ENCODE measurements at places on chromosomes 7 and 10.

GRCh38 chr10:103890194-103890658 lies 27.8 kb downstream of the STN1 start:
- no peak for DNase-seq

- no peak for DNase-seq
Observed at GRCh38 chr10:18185621-18186020, 45.4 kb downstream of the CACNB2 start.

GRCh38 chr7:155818820-155819168 lies 6.5 kb upstream of the SHH start:
- no peak for DNase-seq

DNA sequence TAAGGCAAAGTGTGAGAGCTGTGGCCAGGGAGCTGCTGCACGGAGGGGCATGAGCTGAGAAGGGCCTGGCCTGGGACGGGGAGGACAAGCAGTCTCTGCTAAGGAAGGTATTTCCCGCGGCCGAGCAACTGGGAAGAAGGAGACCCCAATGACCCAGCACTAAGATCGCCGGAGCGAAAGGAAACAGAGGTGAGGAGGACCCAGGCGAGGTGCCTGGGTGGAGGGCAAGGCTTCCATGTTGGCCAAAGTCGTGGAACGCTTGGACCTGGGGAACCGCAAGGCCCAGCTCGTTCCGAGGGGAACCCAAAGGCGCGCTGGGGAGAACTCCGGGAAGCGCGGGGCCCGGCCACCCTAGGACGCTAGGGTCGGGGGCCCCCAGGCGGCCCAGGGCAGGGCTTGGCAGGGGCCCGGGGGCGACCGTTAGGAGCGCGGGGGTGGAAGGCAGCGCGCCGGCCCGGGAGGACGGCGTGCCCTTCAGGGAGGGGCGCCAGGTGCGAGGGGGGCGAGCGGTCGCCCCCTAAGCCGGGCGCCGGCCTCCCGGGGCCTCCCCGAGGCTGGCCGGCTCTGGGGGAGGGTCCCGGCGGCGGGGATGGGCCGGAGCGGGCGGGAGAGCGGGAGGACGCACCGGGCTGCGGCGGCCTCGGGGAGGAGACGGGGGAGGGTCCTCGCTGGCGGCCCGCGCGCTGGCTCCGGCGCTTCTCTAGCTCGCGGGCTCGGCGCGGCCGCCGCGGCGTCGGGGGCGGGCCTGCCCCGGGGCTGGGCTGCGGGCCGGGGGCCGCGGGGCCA lies 545 bp downstream of the GIGYF1 start:
- no peak for DNase-seq

DNA sequence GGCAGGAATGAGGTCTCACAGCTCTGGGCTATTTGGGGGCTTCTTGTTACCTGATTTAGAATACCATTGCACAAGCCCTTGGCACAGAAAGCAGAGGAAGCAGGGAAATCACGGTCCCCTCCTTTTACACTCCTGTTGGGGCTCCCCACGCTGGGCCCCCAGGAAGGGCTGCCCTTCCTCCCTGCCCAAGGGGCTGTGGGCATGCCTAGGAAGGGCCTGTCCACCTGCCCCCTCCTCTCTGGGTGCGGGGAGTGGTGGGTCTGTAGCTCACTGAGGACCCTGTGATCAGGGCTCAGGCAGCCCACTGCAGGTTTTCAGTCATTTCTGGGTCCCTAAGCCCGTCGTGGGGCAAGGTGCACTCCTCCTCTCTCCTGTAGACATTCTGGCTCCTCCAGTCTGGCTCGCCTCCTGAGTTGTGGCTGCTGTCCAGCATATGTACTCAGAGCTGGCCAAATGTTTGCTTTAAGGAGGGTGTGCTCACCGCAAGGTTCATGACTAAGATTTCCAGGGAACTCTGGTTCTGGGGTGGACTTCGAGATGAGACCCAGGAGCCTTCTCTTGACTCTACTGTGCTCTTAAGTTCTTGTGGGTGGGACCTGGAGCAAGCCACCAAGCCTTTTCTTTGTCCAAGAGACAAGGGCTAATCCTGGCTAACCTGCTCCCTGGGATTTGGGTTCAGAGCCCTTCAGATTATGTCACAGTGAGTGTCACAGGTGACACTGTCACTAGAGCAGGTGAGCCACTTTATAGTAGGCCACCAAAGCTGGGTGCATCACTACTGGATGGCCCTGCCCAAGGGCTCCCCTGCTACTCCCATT lies 56.0 kb downstream of the TACR2 start:
- DNase-seq, result no peak

DNA sequence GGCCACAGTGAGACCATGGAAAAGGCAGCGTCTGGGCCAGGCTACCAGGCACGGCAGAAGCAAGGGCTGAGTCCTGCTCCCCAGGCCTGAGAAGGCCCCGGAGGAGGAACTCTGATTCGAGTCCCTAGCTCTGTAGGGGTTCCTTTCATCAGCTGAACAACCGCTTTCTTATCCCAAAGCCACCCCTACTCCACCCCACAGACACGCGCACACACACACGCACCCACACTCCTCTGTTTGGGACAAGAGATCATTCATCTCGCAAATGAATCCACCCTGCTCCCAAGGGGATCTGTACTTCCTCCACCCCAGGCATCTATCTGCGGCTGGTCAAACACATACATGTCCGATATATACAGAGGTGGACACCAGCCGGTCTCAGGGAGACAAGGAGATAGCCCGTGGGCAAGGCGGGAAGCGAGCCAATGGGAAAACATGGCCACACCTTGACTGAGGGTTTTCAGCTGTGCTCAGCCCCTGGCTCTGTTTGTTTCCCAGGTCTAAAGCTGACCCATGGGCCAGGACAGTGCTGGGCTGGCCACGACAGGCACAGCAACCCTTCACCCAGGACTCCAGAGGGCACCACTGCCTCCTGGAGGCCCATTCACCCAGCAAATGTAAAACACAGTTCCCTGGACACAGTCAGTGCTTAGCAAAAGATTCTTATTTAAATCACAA lies 7.3 kb downstream of the ZCCHC24 start:
- no peak for DNase-seq

GRCh38 chr7:135942614-135943013 lies 34.5 kb downstream of the MTPN start:
- no peak for DNase-seq

GRCh38 chr10:78774999-78775711 lies 293.6 kb upstream of the ZMIZ1 start:
- DNase-seq, result no peak

DNA sequence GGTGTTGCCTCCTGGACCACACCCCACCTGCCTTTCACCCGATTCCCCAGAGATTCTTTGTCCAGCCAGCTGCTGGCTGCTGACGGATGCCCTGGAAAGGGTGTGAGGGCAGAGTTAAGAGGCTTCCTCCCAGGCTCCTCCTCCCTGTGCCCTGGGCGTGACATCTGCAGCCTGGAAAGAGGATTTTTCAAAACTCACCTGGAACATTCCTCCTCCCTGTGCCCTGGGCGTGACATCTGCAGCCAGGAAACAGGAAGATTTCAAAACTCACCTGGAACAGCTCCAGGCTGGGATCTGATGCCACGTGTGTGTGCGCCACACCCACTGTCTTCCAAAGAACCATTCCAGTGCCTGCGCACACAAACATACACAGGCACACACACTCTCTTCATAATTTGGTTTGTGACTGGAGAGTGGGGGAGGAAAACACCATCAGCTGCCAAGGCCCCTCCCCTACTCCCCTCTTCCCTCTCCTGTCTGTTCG lies 5.2 kb downstream of the MARVELD1 start:
- DNase-seq, result no peak

DNA sequence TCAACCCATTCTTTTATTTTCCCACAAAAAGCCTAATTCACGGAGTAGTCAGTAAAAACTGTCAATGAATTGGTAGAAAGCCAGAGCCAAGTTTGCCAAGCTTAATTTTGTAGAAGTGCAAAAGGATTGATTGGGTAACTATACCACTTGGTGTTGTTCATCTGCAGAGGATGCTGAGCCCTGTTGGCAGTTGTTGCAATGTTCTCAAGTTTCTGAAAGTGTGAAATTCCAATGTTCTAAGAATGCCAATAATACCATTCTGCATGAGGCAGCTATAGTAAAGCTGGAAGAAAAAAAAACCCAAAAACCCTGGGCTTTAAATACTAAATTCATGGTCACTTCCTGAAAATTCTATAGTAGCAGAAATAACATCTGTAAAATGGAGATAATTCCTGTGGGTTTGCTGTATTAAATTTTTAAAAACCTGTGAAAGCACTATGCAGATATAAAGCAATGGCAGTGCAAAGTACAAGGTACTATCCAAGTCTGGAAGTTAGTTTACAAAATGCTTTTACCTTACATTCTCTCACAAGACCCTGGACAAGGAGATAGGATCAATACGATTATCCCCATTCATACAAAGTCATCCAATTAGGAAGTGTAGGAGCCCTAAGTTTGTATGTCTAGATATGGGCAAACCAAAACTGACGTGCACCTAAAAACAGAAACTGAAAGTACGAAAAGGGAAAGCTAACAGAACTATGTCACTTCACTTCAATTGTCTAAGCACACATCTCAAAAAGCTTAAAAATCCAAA lies 6.0 kb upstream of the PON1 start:
- peak; percentile 44 for DNase-seq

GRCh38 chr7:77428777-77429231 lies 12.7 kb upstream of the GSAP start:
- peak; percentile 31 for DNase-seq

GRCh38 chr7:47354071-47354470 lies 227.8 kb downstream of the TNS3 start:
- DNase-seq, result no peak

GRCh38 chr10:26721561-26721960 lies 24.1 kb downstream of the PDSS1 start:
- DNase-seq, result peak; percentile 65

DNA sequence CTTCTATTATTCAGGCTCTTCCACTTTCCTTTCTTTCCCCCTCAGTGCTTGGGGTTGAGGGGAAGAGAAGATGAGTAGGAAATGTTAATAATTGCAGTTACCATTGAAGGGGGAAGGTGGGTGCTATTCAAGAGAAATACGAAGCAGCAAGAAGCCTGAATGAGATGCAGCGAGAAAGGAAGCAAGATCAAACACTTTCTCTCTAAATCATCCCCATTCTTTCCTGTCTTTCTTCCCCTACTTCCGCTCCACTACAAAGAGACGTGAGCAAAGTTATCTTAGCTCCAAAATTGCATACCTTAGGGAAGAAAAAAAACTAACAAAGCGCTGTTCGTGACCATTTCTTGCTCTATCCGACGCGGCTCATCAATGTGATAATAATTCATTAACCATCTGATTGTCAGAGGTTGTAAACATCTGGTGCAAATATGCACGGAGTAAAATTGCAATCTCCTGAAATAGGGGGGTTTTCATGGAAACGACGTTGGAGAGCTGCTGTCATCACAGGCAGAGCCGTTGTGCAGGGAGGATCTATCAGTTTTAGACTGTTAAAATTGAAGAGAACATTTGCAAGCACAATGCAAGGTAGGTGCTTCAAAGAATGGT lies 15.2 kb upstream of the PARD3 start:
- no peak for DNase-seq

- DNase-seq, result no peak
Observed at GRCh38 chr7:90965211-90965610, 299.0 kb upstream of the FZD1 start.

- no peak for DNase-seq
Observed at GRCh38 chr7:148722340-148723165, 23.9 kb downstream of the CUL1 start.

DNA sequence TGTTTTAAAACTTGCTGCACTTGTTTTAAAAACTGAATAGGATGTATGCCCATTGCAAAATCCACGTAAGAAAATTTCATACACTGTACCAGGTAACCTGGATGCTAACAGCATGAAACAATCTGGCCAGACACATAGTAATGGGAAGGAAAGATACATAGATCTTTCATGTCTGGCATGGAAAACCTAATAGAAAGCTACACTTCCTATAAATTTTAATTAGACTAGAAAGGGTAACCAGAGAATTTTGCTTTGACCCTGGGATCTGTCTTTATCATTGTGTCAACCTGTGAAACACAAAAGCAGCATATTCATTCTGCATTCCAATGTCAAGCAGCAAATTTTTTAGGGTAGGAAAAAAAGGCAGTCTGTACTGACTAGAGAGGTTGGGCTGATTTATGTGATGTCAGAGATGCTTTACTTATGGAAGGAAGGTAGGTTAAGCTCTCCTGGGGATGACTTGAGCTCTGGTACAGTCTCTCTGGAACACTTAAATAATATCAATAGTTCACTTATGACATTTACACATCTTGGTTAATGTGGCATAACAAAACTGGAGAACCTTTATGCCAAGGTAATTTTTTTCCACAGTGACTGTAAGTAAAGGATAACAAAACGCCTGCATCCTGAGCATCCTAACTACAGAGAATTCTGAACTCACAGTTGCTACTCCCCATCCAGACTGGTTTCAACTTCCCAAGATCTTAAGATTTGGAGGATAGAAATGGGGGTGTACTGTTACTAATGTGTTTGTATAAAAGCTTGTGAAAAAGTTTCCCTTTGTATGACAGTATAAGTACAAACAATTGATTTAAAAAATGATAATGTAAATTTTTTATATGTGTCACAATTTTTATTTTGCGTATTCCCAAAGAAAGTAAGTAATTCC lies 44.7 kb downstream of the DOCK4 start:
- DNase-seq, result no peak

GRCh38 chr7:4722960-4723630 lies 41.0 kb downstream of the FOXK1 start:
- DNase-seq, result no peak

Data from CD4-positive, alpha-beta T cell treated with Interleukin-21 for 1 hour (primary cell).